ENCODE measurements at places on chromosomes 7 and 10.

GRCh38 chr10:96292971-96293920 is 11.0 kb upstream of the DNTT start:
- no peak for DNase-seq

GRCh38 chr7:76369018-76369417 is 10.2 kb upstream of the YWHAG start:
- no peak for DNase-seq

- DNase-seq: no peak
Measured at GRCh38 chr7:38428041-38428440, 154.6 kb upstream of the TARP start.

GRCh38 chr7:51058764-51059163 is 257.8 kb downstream of the COBL start:
- DNase-seq: no peak

DNA sequence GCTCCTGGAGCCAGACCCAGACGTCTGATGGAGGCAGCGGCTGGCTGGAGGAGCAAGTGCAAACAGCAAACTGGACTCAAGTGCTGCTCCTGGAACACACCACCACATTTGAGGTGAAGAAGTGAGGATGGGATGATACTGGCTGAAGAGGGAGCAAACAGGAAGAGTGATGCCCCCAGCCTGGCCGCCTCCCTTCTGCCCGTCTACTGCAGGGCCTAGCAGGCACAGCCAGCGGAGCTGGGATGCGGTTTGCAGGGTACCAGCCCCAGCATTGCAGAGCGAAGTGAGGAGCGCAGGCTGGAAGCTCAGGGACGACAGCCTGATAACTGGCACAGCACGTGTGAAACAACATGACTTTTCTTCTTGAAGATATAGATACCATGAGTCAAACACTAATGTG is 111.8 kb upstream of the ZNF32 start:
- no peak for DNase-seq

DNA sequence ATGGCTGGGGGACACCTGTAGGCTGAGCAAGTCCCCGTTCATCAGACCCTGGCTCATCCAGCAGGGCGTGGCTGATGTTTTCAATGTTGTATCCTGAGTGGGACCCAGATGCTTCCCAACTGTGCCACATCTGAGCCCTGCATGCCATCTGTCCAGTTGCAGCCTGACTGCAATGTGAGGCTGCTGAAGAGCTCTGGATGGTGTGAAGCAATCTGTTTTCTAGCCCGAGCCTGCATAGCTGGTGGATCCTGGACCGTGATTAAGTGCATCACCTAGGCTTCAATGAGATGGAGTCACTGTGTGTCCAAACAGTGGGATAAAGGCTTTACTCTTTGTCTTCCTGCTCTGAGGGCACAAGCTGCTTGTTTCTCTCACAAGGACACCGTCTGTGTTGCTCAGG is 99.8 kb downstream of the TCF7L2 start:
- DNase-seq: no peak

- no peak for DNase-seq
Measured at GRCh38 chr7:57449904-57450303, at the start of gene ZNF716. Gene ZNF716 (plus strand): TSS chr7:57450177. CDS start chr7:57450289, 112 bp downstream.

DNA sequence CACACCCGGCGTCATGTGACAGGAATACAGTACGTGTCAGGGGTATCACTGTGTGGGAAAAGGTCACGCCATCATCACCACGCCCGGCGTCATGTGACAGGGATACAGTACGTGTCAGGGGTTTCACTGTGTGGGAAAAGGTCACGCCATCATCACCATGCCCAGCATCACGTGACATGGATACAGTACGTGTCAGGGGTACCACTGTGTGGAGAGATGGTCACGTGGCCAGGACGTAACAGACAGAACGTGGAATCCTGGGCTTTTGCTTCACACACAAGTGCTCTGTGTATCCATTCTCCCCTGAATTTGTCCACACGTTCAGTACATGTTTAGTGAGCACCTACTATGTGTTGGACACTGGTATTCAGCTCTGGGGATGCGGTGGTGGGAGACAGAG is 34.5 kb upstream of the DIP2C start:
- DNase-seq: no peak

GRCh38 chr7:42552227-42552626 is 315.2 kb upstream of the GLI3 start:
- DNase-seq: no peak

- no peak for DNase-seq
Measured at GRCh38 chr7:140314573-140315480, 83.5 kb downstream of the SLC37A3 start.

GRCh38 chr7:24820730-24821044 is 63.4 kb upstream of the GSDME start:
- DNase-seq: no peak

Data from stimulated activated CD4-positive, alpha-beta T cell treated with anti-CD3 and anti-CD28 coated beads, Interleukin-2, amount 100 ng/mL, for 48 hours (primary cell).